Neural progenitor cell (in vitro differentiated cells): ENCODE measurements at places on chromosomes 1 and 21. TPM values are rescaled to one million over a fixed set of nuclear protein-coding genes. Genes with fewer than 3 reads are reported as not detected.

DNA sequence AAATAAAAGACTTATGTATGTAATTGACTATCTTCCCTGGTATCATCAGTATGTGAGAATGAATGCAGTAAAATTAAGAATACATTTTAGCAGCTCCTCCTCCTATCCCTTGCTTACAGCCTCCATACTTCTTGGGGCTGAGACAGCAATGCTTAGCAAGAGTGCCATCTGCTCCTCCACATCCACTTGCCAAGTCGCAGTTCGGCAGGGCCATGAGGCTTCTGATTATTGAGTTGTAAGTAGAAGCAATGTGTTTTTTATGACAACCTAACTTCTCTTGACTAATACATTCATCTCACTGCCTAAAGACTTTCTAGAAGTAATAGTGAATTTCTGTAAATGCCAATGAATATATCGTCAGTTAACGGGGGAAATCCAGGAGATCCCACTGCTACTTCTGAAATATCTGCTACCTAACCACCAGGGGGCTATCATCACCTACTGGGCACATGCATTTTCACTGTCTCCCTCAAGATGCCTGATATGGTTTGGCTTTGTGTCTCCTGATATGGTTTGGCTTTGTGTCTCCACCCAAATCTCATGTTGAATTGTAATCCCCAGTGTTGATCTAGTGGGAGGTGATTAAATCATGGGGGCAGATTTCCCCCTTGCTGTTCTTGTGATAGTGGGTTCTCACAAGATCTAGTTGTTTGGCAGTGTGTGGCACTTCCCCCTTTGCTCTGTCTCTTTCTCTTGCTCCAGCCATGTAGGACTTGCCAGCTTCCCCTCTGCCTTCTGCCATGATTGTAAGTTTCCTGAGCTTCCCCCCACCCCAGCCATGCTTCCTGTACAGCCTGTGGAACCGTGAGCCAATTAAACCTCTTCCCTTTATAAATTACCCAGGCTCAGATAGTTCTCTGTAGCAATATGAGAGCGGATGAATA, 59.6 kb downstream of the EXTL2 start:
- H3K4me3 ChIP-seq = no peak overlapping the region
- H3K27me3 ChIP-seq = no peaks in the 10 kb centered on the region
- DNase-seq = peak; percentile 9

DNA sequence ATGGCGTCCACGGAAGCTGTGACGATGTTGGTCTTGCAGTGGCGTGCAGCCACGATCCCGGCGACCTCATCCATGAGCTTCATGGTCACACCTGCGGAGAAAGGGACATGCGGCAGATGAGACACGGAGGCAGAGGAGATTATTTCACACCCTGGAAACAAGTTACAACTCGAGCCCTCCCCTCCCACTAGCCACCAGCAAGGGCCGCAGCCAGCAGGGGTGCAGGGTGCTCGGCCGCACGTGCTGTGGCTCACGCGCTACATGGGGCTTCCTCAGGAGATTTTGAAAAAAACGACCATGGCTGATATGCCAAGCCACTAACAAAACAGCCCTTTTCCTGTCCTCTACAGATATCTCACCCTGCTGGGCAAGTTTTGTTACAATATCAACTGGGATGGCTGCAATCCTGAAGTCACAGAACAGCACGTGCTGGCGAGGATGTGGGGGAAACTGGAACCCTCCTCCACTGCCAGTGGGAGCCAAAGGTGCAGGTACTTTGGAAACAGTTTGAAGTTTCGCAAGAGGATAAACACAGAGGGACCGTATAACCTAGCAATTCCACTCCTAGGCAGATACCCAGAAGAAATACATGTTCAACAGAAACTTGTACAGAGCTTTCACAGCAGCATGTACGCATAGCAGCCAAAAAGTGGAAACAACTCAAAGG, 34.1 kb upstream of the GPR153 start:
- H3K36me3 ChIP-seq = no peaks in the 10 kb centered on the region
- H3K27me3 ChIP-seq = no peaks in the 10 kb centered on the region
- H3K27ac ChIP-seq = no peak overlapping the region
- no peak for DNase-seq

GRCh38 chr1:33777337-33777736, 86.5 kb upstream of the HMGB4 start:
- DNase-seq = no peak
- no peak overlapping the region for H3K4me3 ChIP-seq
- no peak overlapping the region for H3K27ac ChIP-seq
- H3K27me3 ChIP-seq = no peaks in the 10 kb centered on the region

DNA sequence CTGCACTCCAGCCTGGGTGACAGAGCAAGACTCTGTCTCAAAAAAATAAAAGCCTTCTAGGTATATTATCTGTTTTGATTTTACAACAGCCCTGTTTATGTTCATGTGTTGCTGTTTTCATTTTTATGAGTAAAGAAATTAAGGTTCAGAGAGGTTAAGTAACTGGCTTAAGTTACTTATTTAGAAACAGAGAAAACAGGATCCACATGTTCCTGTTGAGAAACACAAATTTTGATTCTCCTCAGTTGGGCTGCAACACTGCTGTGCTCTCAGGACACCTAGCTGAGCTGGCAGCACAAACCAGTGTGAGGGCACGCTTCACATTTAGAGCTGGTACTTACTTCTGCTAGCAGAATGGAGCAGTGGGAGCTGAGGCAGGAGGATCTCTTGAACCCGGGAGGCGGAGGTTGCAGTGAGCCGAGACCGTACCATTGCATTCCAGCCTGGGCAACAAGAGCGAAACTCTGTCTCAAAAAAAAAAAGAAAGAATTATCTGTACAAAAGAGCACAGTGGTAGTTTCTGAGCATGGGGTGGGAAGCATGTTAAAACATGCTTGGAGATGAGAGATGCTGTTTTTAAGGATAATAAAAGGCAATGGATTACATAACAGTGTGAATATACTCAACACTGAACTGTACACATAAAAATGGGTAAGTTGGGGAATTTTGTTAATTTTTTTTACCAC, 2.4 kb downstream of the SPRTN start:
- H3K27ac ChIP-seq = no peak overlapping the region
- H3K4me3 ChIP-seq = no peak overlapping the region
- H3K36me3 ChIP-seq = peaks cover 3% of the 10 kb centered on the region
- H3K4me1 ChIP-seq = peaks cover 21% of the 10 kb centered on the region
- H3K27me3 ChIP-seq = no peaks in the 10 kb centered on the region

DNA sequence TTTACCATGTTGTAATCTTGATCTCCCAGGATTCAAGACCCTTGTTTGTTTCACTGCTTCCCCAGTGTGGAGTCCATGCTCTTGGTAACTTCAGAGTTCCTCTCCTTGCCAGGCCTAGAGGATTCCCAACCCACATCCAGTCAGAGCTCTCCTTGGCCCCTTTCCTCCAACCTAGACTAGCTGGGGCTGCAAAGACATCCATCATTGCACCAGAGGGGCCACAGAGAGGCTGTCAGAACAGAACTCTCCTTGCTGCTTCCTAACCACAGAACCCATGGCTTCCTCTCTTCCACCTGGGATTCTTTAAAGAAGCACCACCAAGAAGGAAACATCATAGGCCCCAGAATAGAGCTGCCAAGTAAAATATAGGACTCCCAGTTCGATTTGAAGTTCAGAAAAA, 81.0 kb downstream of the HMGB4 start:
- no peak overlapping the region for H3K27ac ChIP-seq
- H3K4me1 ChIP-seq = no peaks in the 10 kb centered on the region
- H3K36me3 ChIP-seq = no peaks in the 10 kb centered on the region
- no peak for DNase-seq
- no peaks in the 10 kb centered on the region for H3K27me3 ChIP-seq

GRCh38 chr1:151255381-151255780, 847 bp downstream of the PSMD4 start:
- peak; percentile 8 for DNase-seq
- H3K27me3 ChIP-seq = no peaks in the 10 kb centered on the region
- peak overlapping the region; percentile 20 for H3K27ac ChIP-seq
- H3K36me3 ChIP-seq = no peaks in the 10 kb centered on the region
- H3K4me1 ChIP-seq = no peaks in the 10 kb centered on the region

DNA sequence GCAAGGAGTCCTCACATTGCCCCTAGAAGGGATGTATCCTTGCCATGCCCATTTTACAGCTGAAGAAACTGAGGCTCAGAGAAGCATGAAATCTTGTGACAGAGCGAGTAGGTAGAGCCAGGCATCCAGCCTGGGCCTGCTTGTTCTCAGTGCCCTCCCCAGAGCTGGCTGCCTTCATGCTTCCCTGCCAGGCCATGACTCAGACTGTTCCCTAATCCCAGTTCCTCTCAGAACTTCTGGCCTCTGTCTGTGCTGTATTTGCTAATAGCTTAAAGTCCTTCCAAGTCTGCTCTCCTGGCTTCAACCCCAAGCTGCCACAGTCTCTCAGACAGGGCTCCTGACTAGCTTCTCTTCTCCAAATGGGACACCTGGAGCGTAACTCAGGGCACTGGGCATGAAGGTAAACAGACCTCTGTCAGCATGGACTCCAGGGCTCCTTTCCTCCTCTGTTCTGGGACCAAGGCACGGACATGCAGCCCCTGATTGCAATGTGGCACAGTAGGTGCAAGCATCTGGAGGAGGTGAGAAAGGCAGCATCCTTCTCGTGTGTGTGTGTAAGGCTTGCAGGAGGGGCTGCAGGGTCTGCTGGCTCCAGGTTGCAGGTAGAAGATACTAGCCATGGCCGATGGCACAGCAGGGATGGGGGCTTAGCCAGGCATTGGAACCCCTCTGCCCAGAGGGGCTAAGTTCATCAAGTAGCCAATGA, 122.7 kb downstream of the HMGB4 start:
- H3K27me3 ChIP-seq = no peaks in the 10 kb centered on the region
- H3K4me3 ChIP-seq = no peak overlapping the region
- DNase-seq = no peak
- no peaks in the 10 kb centered on the region for H3K36me3 ChIP-seq
- peaks cover 8% of the 10 kb centered on the region for H3K4me1 ChIP-seq

DNA sequence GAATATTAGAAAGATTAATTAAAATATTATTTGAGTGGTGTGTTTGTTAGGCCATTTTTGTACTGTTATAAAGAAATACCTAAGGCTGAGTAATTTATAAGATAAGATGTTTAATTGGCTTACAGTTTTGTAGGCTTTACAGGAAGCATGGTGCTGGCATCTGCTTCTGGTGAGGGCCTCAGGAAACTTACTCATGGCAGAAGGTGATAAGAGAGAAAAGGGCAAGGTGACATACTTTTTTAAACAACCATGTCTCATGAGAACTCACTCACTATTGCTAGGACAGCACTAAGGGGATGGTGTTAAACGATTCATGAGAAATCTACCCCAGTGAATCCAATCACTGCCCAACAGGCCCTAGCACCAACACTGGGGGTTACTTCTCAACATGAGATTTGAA, 56.7 kb upstream of the RGS21 start:
- no peaks in the 10 kb centered on the region for H3K27me3 ChIP-seq
- H3K4me3 ChIP-seq = no peak overlapping the region
- no peaks in the 10 kb centered on the region for H3K4me1 ChIP-seq
- no peak overlapping the region for H3K27ac ChIP-seq

GRCh38 chr1:176225479-176225875, 18.4 kb upstream of the COP1 start:
- no peak overlapping the region for H3K4me3 ChIP-seq
- no peak overlapping the region for H3K27ac ChIP-seq
- no peaks in the 10 kb centered on the region for H3K4me1 ChIP-seq
- DNase-seq = no peak

- H3K27ac ChIP-seq = no peak overlapping the region
- peaks cover 1% of the 10 kb centered on the region for H3K4me1 ChIP-seq
- no peaks in the 10 kb centered on the region for H3K36me3 ChIP-seq
- no peak for DNase-seq
Observed at GRCh38 chr1:242530761-242531160, 6.3 kb upstream of the PLD5 start.

- H3K4me1 ChIP-seq = no peaks in the 10 kb centered on the region
- DNase-seq = no peak
- no peak overlapping the region for H3K27ac ChIP-seq
- H3K36me3 ChIP-seq = no peaks in the 10 kb centered on the region
- H3K27me3 ChIP-seq = no peaks in the 10 kb centered on the region
- no peak overlapping the region for H3K4me3 ChIP-seq
Observed at GRCh38 chr1:87449348-87449963, 120.8 kb downstream of the LMO4 start.

VWA1 gene
- 2.4 and 7.0 TPM in 2 replicates for total RNA-seq

DNA sequence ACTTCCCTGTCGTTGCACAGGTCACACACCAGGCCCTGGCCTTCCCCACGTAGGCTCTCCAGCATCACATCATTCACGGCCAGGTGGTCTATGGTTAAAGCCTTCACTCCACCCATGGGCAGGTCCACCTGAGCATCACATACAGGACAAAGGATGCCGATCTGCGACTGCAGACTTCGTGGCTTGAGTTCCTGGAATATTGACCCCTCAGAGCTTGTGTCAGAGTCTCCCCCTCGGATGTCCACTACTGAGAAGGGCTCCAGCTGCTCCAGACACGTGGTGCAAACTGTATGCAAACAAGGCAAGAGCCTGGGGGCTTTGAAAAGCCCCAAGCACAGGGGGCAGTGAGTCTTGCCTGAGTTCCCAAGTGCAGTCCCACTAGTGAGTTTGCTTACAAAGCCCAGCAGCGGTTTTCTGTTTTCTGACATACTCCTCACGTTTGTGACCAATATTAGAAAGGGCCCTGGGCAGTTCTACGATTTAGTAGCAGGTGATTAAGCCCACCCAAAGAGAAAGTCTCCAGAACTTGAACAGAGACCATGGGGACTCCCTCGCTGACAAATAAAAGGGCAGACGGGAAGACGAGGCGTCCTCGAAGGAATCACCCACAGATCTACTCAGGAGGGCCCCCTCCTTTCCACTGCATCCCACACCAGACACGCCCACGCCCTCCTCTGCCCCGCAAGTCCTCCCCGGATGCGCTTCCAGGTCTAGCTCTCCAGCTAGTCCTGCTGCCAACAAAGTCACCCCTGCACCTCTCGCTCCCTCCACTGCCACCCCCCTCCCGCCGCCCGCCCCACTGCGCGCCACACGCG, 568 bp downstream of the TRIM45 start:
- H3K4me1 ChIP-seq = peaks cover 15% of the 10 kb centered on the region
- H3K4me3 ChIP-seq = peak overlapping the region; percentile 56
- no peaks in the 10 kb centered on the region for H3K27me3 ChIP-seq
- peaks cover 3% of the 10 kb centered on the region for H3K36me3 ChIP-seq

- peaks cover 40% of the 10 kb centered on the region for H3K4me1 ChIP-seq
- no peaks in the 10 kb centered on the region for H3K27me3 ChIP-seq
- peak overlapping the region; percentile 95 for H3K27ac ChIP-seq
- H3K36me3 ChIP-seq = no peaks in the 10 kb centered on the region
- no peak overlapping the region for H3K4me3 ChIP-seq
- DNase-seq = peak; percentile 78
Observed at GRCh38 chr1:201719812-201720521, 109.0 kb upstream of the IPO9 start.

DNA sequence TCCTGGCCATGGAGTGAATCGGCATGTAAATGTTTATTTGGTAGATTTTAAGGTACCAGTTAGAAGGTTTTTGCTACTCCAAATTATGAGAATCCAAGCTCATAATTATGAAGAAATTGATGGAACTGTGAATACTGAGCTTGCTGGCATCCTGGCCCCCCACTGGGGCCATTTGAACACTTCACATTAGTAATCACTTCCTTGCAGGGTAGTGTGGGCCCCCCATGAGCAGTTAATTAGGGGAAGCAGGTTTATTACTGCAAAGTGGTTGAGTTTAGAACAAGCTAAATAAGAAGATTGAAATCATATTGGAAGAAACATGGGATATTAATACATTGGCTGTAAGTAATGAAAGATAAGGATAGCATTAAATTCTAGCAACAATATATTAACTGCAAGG, 86.7 kb downstream of the S1PR1 start:
- H3K4me1 ChIP-seq = peaks cover 27% of the 10 kb centered on the region
- no peaks in the 10 kb centered on the region for H3K27me3 ChIP-seq
- H3K4me3 ChIP-seq = no peak overlapping the region
- no peak for DNase-seq
